ENCODE measurements at places on chromosomes 16 and 17.

DNA sequence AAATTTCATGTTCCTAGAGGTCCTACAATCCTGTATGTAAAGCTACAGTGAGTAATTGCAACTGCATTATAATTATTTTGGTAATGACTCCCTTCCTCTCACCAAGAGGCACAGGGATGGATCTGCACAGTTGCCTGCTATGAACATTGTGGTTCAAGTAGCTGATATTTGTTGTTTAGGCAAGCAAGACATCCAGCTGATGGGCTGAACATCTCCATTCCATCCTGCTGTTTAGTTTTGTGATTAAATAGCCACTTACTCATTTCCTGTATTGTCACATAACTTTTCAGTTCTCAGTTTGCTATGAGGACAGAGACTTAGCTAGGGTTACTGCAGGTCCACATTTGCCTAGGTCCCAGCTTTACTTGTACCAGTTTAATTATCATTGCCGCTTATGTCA lies 181.2 kb upstream of the TBX2 start:
- DNase-seq: no peak

GRCh38 chr16:83356266-83356665 lies 451.5 kb upstream of the HSBP1 start:
- DNase-seq: peak; percentile 58

DNA sequence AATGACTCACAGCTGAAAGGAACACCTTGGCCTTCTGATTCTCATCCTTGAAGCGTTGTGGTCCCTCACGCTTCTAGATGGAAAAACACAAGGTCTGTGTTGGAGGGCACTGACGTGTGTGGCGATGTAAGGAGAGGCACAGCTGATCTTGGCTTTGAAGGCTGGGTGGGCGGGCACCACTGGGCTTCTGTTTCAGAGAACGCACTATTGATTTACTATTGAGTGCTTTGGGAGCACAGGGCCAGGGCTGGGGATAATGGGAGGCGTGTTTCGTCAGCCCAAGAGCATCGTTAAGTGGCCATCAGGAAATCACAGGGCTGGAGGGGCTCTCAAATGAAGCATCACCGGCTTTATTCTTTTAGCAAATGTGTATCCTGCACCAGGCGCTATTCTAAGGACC lies 70.7 kb downstream of the CMIP start:
- DNase-seq: no peak

- DNase-seq: peak; percentile 56
Measured at GRCh38 chr17:72719578-72720493, 372.7 kb downstream of the SLC39A11 start.

DNA sequence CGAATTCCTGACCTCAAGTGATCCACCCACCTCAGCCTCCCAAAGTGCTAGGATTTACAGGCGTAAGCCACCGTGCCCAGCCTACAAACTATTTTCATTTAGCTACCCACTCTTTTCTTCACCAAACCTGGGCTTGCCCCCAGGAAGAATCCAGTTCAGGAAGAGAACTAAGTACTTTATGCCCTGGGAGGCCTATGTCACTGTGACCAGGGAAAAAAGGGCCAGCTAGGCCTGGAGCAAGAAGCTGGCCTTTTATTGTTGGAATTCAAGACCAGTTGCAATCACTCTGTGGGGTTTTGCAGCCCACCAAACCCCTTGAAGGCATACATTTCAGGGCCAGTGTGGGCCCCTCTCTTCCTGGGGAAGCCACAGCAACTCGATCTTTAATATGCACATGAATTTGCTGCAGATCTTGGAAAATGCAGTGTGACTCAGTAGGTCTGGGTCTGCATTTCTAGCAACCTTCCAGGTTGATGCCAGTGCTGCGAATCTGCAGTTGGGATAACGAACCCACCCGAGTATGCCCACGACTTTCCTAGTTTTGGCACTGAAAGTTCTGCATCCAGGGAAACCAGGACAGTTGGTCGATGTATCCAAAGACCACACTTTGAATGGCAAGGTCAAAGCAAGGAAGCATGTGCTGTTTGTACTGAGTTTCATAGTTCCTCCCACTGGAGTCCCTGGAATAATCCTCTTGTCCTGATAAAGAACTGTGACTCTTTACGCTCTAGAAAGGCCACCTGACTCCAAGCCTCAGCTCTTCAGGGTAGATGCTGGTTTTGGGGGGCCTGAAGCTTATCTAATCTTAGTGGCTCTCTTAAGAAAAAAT lies 7.2 kb upstream of the MRPS23 start:
- no peak for DNase-seq

- no peak for DNase-seq
Measured at GRCh38 chr16:61681673-61682072, 354.6 kb downstream of the CDH8 start.

- no peak for DNase-seq
Measured at GRCh38 chr16:990516-991291, 9.1 kb downstream of the SOX8 start.

DNA sequence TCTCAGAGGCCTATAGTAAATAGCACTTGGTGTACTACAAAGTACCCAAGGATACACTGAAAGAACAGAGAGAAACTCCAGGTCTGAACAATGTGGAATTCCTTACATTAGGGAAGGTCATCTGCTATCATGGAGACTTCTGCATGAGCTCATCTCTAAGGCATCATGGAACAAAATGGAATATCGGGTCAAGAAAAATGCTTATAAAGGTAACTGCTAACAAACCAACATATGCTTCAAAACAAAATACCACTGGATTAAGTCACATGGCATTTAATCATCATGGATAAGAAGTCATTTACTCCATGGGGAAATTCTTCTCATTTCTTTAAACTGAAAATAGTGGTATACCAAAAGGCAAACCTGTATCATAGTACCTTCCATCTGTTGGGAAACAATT lies 34.2 kb downstream of the TXNDC11 start:
- no peak for DNase-seq

DNA sequence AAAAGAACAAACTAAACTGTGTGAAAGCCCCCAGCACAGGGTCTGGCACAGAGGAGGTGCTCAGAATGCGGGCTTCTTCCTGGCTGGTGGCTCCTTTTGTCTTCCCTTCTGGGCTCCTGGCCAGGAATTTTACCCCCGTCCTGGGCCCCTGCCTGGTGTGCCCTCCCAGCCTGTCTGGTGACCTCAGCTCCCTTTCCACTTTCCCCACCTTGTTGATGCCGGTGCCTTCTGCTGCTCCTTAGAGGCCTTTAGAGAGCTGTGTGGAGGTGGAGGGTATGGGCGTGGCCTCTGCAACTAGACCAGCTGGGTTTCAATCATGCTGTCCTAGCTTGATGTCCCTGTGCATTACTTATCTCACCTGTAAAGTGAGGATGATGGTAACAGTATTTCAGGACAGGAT lies 16.8 kb downstream of the PIRT start:
- no peak for DNase-seq

All from Jurkat, Clone E6-1 (cell line).